ENCODE measurements at places on chromosomes 5 and 9. TPM values are rescaled to one million over a fixed set of nuclear protein-coding genes. Genes with fewer than 3 reads are reported as not detected.

- ATAC-seq = no peak
These were observed 220.4 kb downstream of the ARRDC3 start for GRCh38 chr5:91162534-91163381.

GRCh38 chr5:74009502-74009901 is 383.5 kb downstream of the ARHGEF28 start:
- ATAC-seq = no peak

GRCh38 chr9:2700909-2701550 is 16.3 kb upstream of the KCNV2 start:
- ATAC-seq = no peak

DNA sequence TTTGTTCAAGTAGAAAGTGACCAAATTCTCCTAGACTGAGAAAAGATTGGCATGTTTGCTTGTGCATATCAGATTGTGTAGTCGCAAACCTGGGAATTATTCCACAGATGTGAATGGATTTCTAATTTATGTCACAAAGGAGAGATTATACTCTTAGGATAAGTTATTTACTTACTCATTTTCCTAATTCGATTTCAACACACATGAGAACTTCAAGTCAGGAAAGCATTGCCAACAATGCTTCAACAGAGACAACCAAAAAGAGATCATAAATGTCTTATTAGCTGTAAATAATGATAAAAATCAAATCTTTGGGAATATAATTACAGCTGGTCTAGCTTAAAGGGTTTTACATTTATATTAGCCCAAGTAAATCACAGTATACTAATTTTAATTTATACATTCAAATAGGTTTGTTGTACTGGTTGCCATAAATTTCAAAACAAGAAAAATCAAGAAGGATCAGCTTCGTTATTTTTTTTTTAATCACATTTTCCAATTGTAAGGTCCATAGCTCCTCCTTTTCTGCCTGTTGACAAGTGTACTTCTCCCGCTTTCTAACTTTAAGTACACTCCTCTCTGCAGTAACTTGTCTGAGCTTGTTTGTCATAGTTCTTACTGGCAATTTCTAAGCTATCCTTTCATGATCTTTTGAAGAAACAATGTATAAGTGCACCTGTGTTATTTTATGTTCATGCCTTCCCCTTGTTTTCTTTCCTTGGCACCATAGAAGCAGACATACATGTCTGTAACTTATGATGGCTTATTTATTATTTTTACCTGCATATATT is 246.6 kb downstream of the DEPDC1B start:
- ATAC-seq = no peak

C5orf63 gene
- total RNA-seq = 4.0 TPM

All from motor neuron (in vitro differentiated cells).